ENCODE measurements at places on chromosomes 5 and 9.

DNA sequence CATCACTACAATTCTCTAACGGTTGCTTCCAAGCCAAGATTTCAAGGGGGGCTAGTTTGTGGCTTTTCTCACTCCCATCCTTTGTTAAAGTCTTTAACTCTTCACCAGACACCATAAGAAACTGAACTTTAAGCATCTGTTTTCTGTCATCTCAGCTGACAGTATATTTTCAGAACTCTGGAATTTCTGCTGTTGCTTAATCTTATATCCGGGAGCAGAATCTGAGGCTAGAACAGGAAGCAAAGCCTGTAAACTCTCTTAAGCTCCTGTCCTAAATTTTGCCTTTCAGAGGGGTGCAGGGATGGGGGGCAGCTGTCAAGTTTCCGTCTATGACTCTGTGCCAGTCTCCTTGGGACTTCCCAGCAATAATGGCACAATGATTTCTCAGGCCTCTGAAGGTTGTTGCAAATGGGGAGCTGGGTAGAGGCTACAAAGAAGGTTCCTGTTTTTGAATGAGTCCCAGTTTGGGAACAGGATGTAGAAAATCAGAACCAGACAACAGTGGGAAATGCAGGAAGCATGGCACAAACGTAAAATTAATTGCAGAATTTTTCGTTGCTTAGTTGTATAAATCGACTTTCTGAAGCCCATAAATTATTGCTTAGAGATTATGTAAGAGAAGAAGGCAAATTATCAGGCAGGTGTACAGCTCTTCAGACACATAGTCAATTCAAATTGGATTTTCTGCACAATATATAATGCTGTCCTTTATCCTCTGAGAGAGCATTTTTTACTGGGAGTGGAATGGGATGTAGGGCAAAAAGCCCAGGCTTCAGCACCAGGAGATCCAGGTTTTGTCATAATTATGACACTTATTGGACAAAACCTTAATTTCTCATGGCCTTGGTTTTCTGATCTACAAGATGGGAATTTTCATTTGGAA lies 430.9 kb downstream of the DMAC1 start:
- DNase-seq, result no peak

GRCh38 chr9:92501671-92502393 lies 19.5 kb upstream of the ASPN start:
- DNase-seq, result no peak

- DNase-seq, result no peak
Observed at GRCh38 chr5:133890314-133890713, 78.1 kb downstream of the C5orf15 start.

DNA sequence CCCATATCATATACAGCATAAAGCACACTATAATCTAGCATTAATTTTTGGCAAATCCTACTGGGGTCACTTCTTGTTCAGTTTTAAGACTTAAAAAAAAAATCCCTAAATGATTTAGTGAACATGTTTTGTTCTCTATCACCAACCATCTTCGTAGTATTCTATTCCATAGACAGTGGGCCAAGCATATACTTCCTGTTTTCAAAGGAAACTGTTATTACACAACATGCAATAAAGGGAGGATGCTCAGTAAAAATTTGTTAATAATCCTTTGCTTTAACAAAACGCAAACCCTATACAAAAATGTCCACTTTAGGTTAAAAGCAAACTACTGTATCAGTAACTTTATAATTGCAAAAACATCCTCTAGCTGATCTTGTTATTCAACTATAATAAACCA lies 13.0 kb downstream of the CCNH start:
- DNase-seq, result no peak

All from stimulated activated CD8-positive, alpha-beta memory T cell treated with anti-CD3 and anti-CD28 coated beads, Interleukin-4, amount 100 ng/mL, for 1 hour (primary cell).